ENCODE measurements at places on chromosomes 6 and 20.

DNA sequence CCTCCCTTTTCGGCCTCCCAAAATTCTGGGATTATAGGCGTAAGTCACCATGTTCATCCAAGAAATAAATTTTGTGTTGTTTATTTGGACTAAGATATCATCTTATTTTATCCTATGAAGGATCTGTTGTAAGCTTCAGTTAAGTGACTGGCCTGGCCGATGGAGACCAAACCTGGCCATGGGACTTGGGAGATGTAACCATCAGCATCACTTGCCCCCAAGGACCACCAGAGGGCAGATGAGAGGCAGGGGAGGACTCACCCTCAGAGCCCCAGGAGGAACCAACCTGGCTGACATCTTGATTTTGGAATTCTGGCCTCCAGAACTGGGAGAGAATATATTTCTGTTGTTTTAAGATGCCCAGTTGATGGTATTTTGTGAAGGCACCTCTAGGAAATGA is 266.7 kb downstream of the CDH26 start:
- no peak overlapping the region for H3K4me3 ChIP-seq
- no peaks in the 10 kb centered on the region for H3K36me3 ChIP-seq
- DNase-seq: no peak
- H3K4me1 ChIP-seq: no peaks in the 10 kb centered on the region

DNA sequence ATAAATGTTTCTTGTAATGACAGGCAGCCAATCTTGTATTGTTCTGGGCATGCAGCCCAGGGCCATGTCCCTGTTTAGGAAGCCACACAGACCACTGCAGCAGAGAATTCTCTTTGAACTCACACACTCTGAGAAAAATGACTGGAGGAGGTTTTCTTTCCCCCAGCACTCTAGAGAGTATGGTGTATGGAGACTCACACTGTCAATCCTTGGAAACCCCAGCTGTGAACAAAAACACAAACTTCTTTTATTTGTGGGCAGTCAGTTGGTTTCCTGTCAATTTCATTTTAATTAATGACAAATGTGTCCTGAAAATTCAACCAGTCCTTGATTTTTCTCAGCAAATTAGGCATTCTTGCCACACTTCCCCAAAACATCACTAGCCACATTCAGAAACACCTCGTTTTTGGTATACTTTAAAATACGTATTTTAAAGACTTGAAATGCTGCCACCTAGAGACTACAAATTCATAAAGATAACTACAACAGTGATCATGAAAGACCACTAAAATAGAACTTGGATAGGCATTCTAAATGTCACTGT is 52.9 kb upstream of the UFL1 start:
- H3K27ac ChIP-seq: no peak overlapping the region
- H3K4me1 ChIP-seq: no peaks in the 10 kb centered on the region
- H3K4me3 ChIP-seq: no peak overlapping the region
- no peaks in the 10 kb centered on the region for H3K27me3 ChIP-seq
- H3K36me3 ChIP-seq: no peaks in the 10 kb centered on the region
- no peak for DNase-seq

- H3K27ac ChIP-seq: no peak overlapping the region
- no peaks in the 10 kb centered on the region for H3K4me1 ChIP-seq
- H3K4me3 ChIP-seq: no peak overlapping the region
- H3K36me3 ChIP-seq: no peaks in the 10 kb centered on the region
- no peak for DNase-seq
Measured at GRCh38 chr6:127550403-127550802, 26.6 kb upstream of the C6orf58 start.

DNA sequence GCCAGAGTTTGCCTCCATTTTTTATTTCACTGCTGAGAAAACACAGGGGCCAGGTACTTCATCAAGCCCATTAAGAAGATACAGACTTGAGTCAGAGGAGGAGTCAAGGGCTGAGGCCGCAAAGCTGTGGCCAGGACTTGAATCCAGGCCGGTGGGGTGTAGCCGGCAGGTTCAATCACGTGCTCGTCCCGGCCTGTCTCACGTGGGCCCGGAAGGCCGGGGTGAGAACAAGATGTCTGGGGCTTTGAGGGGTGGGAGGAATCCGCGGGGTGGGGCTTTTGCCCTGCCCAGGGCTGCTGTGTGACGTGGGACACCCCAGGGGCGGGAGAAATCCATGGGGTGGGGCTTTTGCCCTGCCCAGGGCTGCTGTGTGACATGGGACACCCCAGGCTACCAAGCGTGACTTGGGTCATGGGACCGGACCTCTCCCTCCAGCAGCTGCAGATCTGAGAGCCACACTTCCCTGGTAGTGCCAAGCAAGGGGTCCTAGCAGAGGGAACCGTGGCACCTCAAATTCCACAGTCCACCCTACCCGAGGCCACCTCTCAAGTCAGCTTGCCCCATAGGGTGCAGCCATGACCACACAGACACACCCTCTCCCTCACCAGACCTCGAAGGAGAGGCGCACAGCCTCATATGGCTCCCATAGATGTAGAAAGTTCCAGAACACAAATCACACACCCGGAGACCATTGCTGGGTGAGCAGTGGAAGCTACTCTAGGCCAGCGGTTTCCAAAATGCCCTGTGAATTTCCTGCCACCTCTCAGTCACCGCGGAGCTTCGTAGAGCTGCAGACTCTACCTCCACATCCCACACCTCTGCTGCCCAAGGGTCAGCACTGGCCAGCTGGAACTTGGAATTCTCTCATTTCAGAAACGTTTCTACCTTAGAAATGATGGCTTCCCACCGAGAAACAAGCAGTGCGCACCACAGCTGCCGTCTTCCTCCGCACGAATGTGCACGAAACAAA is 156.1 kb downstream of the DLL1 start:
- H3K27ac ChIP-seq: no peak overlapping the region
- no peaks in the 10 kb centered on the region for H3K36me3 ChIP-seq
- no peak overlapping the region for H3K4me3 ChIP-seq
- DNase-seq: no peak

GRCh38 chr20:5080384-5080877 is 39.3 kb downstream of the PCNA start:
- H3K27me3 ChIP-seq: no peaks in the 10 kb centered on the region
- peak; percentile 64 for DNase-seq
- peak overlapping the region; percentile 93 for H3K27ac ChIP-seq
- no peaks in the 10 kb centered on the region for H3K36me3 ChIP-seq
- H3K4me1 ChIP-seq: peaks cover 47% of the 10 kb centered on the region
- H3K4me3 ChIP-seq: peak overlapping the region; percentile 81

DNA sequence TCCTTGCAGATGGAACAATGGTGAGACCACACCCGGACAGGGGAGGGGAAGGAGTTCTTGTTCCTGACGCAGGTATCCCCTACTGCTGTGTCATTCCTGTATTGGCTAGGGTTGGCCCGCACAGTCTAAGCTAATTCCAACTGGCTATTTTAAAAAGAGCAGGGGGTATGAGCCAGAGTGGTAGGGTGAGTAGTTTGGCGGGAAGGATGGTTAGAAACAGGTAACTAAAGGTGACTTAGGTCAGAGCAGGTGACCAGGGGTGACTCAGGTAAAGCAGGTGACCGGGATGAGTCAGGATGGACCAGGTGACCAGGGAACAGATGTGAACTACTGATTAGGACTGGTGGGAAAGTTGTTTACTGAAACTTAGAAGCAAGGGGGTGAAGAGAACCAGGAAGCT is 58.0 kb downstream of the ZNF292 start:
- H3K27me3 ChIP-seq: no peaks in the 10 kb centered on the region
- DNase-seq: no peak
- H3K4me3 ChIP-seq: no peak overlapping the region

- no peak overlapping the region for H3K27ac ChIP-seq
- H3K4me3 ChIP-seq: no peak overlapping the region
- peaks cover 55% of the 10 kb centered on the region for H3K27me3 ChIP-seq
Measured at GRCh38 chr20:574297-574942, 30.8 kb upstream of the CSNK2A1 start.

GRCh38 chr6:122143813-122144601 is 255.4 kb upstream of the HSF2 start:
- H3K27ac ChIP-seq: no peak overlapping the region
- DNase-seq: no peak
- H3K4me3 ChIP-seq: no peak overlapping the region

GRCh38 chr6:163836876-163837690 is 422.6 kb downstream of the QKI start:
- no peak overlapping the region for H3K27ac ChIP-seq
- no peaks in the 10 kb centered on the region for H3K4me1 ChIP-seq
- DNase-seq: no peak
- peaks cover 7% of the 10 kb centered on the region for H3K36me3 ChIP-seq
- no peak overlapping the region for H3K4me3 ChIP-seq

DNA sequence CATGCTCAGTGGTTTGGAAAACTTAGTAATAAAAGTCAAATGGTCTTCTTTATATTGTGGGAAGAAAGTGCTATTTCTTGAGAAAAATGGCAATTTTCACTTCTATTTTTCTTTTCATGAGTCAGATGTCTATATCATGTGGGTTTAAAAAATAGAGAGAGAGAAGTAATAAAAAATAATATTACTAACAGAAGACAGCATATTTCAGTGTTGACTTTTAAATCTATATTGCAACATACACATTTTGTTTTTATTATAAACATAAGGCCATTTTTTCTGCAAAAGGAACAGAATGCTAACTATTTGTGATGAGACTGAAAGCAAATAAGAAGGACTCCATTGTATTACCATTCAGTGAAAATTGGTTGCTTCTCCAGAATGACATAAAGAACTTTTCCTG is 135.1 kb upstream of the CNR1 start:
- no peaks in the 10 kb centered on the region for H3K4me1 ChIP-seq
- H3K36me3 ChIP-seq: no peaks in the 10 kb centered on the region
- H3K27me3 ChIP-seq: peaks cover 31% of the 10 kb centered on the region
- DNase-seq: no peak

Measured in naive B cell (primary cell).